Daoy (cell line): ENCODE measurements at places on chromosomes 5 and 9.
A peak's percentile ranks its signal among the peaks of the same experiment; 100 is the strongest.

- DNase-seq: no peak
Observed at GRCh38 chr5:151150471-151151262, 6.9 kb downstream of the ANXA6 start.

GRCh38 chr5:91438871-91439270 lies 55.8 kb upstream of the ARRDC3 start:
- DNase-seq: no peak

DNA sequence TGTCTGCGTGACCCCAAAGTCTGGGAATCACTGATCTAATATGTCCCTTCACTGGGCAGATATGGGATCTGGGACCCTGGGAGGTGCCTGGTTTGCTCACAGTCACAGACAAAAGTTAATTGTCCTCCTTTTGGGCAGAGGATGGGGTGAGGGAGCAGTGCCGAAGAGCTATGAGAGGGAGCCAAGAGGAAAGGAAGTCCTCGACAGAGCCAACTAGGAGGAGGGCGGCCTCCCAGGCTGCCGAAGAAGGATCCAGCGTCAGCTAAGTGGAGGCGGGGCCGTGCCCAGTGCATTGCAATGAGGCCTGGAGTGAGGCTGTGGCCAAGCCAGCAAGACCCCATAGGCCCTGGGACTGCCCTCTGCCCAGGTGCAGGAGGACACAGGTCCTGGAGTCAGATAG lies 11.4 kb downstream of the AIF1L start:
- no peak for DNase-seq

DNA sequence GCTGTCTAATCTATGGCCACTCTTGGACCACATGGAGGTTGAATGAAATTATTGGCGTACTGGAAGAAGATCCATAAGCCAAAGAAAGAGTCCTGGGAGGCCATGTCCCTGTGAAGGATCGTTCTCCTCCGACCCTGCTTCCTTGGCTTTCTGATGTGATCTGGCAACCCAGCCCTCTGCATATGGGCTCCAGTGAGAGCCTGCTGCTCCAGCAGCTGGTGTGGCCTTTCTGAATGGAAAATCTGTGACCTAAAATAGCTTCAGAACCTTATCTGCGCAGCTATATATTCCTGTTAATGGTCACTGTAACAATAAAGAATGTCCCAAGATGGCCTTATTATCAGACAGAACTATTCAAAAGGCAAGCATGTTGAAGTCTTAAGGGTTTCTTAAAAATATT lies 40.2 kb upstream of the PHF2 start:
- no peak for DNase-seq

DNA sequence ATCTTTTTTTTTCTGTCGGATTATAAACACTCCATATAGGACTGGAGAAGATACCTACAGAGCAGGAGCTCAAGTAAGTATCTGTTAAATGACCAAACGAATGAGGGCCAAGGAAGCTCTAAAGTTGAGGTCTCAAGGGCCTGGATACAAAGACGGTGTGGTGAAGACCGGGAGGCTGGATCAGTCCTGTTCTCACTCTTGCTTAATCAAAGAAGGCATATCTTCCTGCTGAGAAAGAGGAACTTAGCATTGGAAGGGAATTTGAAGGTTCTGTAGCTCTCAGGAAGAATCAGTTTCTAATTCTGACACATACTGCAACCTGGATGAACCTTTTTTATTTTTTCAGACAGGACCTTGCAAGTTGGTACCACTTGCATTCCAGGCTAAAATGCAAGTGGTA lies 28.3 kb upstream of the PAX5 start:
- no peak for DNase-seq

DNA sequence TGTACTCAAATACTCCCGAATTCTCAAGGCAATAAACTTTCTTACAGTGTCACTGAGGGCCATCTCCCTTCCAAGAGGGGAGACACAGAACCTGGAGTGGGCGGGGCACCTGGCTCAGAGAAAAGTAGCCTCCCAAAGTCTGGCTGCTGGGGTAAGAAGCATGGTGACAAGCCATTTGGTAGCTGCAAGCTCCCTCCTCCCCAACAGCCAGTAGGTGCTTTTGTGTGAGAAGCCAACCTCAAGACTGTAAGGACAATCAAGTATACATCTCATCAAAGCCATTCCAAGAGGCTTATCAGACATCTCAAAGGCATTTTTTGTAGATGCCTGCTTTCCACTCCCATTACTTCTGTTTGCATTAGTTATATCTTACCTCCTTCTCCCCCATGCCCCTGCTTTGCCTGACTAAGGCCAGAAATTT lies 1.4 kb downstream of the DAB2 start:
- no peak for DNase-seq

DNA sequence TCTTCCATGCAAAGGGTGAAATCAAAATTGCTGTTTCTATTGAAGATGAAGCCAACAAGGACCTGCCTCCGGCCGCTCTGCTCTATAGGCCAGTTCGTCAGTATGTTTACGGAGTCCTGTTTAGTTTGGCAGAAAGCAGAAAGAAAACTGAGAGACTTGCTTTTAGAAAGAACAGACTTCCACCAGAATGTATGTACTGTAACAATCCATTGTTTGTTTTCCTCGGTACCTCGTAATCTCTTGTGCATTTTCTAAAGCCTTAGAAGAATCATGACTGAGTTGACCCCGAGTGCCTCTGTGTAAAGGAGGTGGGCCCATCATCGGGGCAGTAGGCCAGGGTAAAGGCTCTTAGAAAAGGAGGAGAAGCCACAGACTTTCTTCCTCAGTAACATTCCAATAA lies 44.2 kb upstream of the PHF2 start:
- DNase-seq: no peak

DNA sequence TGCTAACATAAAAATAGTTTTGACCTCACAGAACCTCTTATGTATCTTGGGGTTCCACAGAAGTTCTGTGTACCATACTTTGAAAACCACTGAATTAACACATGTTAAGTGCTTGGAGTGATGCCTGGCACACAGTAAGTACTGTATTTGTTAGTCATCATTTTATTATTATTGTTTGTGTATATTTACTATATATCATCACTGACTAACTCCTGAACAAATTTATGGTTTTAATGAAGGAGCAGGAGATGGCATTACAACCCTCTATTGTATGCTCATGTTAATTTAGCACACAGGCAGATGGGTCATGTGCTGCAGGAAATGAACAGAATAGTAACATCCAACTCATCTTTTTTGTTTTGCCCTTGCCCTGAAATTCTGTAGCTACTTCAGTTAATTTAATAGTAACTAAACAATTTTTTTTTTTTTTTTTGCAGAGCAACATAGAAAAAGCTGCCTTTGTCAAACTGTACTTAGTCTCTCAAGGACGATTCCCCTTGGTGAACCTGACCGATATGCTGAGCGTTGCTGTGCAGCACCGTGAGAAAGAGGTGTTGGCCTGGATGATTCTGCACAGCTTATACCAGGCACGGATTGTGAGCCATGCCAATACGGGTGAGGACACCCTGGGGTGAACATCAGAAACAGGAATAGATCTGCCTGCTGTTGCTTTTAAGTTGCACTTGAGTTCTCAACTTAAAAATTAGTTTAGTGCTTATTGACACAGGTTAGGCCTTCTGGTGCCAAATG lies 45.4 kb downstream of the HACD4 start:
- DNase-seq: no peak

GRCh38 chr5:110477911-110478310 lies 248.6 kb downstream of the TMEM232 start:
- DNase-seq: no peak

DNA sequence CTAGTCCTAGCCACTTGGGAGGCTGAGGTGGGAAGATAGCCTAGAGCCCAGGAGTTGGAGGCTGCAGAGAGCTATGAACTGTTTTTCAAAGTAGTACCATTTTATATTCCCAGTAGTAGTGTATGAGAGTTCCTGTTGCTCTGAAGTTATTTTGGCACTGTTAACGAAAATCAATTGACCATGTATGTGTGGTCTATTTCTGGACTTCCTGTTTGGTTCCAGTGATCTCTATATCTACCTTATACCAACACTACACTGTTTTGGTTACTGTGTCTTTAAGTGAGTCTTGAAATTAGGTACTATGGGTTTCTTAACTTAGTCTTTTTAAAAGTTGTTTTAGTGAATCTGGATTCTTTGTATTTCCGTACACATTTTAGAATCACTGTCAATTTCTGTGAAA lies 13.6 kb downstream of the SLF1 start:
- no peak for DNase-seq

DNA sequence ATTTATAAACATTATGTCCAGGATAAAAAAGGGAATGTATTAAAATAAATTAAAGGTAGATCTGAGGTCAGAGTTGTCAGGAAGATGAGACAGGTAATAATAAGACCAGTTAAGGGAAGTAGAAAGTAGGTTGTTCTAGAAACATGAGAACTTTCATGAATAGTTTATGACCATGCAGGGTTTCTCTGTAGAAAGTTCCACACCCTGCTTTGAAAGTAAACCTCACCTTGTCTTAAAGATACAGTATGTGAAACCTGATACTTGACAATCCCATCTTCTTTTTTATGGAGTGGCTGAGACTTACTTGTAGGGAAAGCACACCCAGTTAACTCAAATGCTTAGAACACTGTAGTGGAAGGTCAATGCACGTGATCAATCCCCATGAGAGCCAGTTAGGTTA lies 260.6 kb upstream of the ZNF462 start:
- no peak for DNase-seq

DNA sequence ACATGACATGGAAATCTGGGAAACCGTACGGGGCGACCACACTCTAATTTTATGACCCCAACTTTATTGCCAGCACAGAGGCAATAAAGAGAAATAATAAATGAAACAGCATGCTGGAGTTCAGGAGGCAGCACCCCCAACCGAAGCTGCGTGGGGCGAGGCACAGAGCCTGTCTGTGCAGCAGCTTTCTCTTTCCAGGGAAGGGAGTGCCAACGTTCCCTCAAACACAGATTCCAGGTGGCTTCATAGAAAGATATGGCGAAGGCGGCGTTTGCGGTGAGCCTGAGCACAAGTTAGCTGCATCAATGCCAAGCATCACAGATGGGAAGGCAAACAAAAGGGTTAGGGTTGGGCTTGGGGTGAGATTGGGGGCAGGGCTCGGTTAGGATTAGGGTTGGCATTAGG lies 114.8 kb downstream of the HSD17B3 start:
- DNase-seq: no peak

DNA sequence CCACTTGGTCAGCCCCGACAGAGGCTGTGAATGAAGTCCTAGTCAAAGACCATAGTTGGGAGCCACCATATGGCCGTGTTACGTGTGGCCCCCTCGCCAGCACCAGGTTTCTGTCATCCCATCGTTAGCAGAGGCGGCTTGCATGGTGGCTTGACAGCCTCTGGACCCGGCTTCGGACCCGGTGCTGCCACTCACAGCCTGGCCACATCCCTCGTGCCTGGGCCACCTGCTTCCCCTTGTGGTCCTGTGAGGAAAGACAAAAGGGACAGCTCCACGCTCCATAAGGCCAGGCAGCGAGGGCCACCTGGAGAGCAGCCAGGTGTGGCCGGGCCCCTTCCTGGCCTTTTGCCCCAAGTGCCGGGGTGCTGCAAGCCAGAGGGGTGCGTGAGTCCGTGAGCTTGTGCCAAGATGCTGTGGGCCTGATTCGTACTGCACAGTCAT lies 6.2 kb downstream of the NKD2 start:
- no peak for DNase-seq

DNA sequence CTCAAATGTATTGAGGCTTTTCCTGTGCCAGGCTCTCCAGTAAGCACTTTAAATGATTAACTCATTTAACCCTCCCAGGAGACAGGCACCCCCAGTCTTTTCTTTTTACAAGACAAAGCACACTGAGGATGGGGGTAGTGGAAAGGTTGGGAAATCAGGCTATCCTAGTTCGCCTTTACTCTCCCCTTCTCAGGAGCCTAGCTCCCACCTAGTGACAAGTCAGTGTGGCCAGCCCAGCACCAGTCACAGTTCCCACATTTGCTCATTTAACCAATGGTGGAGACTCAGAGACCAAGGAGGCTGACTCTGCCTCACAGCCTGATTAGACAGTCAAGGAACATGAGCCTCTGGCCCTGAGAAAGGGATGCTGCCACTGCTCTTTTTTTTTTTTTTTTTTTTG lies 3.5 kb downstream of the ALDH7A1 start:
- DNase-seq: no peak

DNA sequence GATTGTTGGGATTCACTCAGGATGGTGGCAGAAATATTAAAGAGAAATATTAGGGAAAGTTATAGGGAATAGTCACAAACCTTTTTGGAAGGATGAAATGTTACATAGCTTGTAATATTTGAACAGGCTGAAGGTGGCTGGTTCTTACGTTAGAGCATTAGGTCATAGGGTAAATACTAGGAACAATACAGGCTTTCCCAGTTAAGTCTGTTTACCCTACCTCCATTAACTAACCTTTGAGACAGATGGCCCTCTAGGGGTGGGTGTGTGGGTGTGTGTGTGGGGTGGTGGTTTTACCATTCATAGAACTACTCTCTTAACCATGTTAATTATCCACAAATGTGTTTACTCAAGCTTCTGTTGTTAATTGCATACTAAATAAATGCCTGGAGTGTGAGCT lies 94.3 kb upstream of the STK32A start:
- DNase-seq: no peak

GRCh38 chr5:139147483-139148087 lies 50.6 kb downstream of the SIL1 start:
- DNase-seq: peak; percentile 62

DNA sequence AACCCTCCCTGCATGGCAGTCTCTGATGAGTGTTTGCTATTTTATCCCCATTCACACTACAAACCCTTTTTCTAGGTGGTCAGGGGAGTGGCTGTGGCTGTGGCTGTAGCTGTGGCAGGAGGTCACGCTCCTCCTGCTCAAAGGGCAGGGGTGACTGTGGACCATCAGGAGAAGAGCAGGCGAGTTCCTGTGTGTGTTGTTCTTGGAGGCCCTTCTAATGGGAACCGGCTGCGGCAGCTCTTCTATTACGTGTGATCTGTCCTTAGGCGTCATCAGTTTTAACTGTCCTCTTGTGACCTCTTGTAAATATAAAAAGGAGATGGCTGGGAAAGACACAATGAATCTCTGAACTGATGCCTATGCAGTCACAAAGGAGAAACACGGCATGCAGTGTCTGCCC lies 65.1 kb downstream of the ANKH start:
- DNase-seq: no peak

DNA sequence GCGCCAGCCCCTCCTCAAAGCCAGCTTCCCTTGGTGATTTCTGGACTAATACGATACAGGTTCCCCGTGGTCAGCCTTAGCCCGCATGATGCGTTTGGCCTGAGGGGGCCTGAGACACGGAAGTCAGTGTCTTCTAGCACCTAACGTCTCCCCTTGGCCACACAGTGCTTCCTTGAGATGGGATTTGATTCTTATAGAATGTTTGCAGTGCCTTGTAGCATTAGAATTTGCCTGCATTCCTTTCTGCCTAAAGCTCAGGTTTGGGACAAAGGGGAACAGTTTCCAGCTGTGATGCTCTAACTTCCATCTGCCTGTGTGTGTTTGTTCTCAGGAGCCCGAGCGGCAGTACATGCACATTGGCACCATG lies 34.4 kb downstream of the CFAP90 start:
- DNase-seq: no peak

GRCh38 chr9:35599763-35600604 lies 5.1 kb upstream of the TESK1 start:
- DNase-seq: no peak

DNA sequence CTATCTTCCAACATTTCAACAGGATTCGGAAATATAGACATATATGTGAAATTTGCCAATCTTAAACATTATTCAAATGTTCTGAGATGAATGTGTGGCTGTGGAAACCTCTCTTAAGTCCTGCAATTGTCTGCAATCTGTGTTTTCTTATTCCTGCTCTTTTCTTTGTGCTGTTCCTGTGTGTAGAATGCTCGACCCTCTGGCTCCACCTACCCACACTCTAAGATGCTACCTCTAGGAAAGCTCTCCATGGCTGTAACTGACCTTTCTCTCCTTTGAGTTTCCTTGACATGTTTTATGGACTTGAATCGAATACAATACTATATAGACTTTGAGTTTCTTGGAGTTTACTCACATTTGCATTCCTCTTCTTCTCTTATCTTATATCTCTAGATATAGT lies 120.6 kb upstream of the ASTN2 start:
- no peak for DNase-seq
